Activated T-helper 9 cell treated with anti-CD3 and anti-CD28 coated beads, Interleukin-2, amount 50 U/mL, for 16 hours (primary cell): ENCODE measurements at places on chromosomes 13 and 19.
A peak's percentile ranks its signal among the peaks of the same experiment; 100 is the strongest.

- peak; percentile 65 for DNase-seq
These were observed 1.3 kb downstream of the HMG20B start for GRCh38 chr19:3573858-3574637.

DNA sequence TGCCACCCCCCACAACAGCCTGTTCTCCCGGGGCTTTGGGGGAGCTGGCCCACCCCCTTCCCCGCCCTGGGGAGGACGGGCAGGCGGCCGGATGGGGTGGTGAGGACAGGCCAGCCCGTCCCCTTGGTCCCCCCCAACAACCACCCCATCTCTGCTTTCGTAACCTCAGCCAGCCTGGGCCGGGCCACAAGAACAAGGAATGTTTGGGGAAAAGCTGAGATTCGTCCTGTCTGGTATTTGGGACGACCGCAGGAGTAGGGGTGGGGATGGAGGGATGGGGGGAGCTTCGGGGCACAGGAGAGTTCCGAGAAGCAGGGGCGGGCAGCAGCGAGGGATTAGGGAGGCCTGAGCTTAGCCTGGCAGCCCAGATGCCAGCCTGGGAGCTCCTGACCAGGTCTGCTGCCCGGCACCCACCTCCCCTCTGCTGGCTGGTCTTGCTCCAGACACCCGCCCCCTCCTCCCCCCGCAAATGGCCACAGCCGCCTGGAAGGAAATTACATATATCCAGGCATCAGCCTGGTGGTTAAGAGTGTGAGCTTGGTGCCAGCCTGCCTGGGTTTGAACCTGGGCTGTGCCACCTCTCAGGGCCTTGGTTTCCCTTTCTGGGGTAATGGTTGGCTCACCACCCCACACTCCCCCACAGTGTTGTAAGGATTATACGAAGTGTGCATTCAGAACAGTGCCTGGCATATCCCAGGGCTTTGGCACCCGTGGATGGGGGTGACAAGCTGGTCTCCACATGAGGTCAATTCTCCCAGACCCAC lies at the start of gene PODNL1:
TSS of gene PODNL1 (minus strand) at position 117 of the 764 bp plus-strand sequence. CDS start 236 bp downstream, outside the sequence.
- no peak for DNase-seq

- DNase-seq: no peak
These were observed 67.2 kb downstream of the MBD3L1 start for GRCh38 chr19:8899356-8899755.

GRCh38 chr13:32136061-32136460 lies 104.5 kb downstream of the FRY start:
- no peak for DNase-seq

DNA sequence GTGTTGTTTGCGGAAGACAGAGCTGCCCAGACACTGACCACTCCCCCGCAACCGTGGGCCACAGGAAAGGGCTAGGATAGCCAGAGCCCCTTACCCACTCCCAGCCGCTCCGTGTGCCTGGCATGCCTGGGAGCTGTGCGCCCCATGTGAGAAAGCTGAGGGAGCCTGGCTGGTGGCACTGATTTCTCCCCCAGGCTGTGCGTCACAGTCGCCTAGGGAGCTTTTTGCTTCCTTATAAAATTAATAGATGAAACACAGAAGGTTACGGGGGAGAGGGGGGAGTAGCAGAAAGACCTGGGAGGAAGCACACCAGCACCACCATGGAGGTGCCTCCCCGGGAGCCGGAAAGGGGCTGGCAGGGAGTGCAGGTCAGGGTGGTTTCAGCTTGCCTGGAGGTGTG lies 24.7 kb downstream of the DPF1 start:
- DNase-seq: no peak

GRCh38 chr13:110103534-110103933 lies 203.4 kb downstream of the COL4A1 start:
- no peak for DNase-seq

GRCh38 chr13:24868874-24869273 lies 104.9 kb downstream of the RNF17 start:
- DNase-seq: no peak

DNA sequence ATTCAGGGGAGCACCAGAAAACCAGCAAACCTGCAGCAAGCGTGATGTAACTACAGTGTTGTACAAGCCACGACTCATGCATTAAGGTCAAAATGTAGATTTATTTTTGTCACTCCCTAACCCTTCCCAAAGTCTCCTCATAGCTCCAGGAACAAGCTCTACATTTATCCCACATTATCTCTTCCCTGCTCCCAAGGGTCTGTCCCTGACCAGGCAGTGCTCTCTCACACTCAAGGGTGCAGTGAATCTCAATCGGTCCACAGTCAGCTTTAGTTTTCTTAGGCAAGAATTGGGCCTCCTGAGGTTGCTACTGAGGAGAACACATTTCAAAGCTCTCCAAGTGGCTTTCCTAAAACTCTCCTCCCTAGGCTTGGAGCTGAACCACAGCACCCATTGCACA lies 219.4 kb downstream of the NHLRC3 start:
- no peak for DNase-seq

GRCh38 chr13:33033986-33034385 lies 17.8 kb downstream of the KL start:
- no peak for DNase-seq

DNA sequence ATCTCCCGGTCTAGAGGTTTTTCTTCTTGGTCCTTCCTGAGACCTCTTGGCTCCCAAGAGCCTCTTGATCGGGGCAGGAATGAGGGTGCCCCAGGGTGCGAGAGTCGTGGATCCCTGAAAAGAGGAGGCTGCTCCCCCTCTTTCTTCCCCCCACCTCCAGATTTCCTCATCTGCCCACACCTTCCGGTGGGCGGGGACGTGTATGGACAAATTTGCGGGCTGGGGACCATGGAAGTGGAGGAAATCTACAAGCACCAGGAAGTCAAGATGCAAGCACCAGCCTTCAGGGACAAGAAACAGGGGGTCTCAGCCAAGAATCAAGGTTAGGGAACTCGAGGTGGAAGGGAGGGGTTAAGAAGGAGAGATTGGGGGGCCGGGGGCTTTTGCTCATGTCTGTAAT lies at the start of gene MCEMP1:
TSS of gene MCEMP1 (plus strand) at position 237 of the 400 bp plus-strand sequence. CDS start at position 268, 31 bp downstream.
- no peak for DNase-seq

DNA sequence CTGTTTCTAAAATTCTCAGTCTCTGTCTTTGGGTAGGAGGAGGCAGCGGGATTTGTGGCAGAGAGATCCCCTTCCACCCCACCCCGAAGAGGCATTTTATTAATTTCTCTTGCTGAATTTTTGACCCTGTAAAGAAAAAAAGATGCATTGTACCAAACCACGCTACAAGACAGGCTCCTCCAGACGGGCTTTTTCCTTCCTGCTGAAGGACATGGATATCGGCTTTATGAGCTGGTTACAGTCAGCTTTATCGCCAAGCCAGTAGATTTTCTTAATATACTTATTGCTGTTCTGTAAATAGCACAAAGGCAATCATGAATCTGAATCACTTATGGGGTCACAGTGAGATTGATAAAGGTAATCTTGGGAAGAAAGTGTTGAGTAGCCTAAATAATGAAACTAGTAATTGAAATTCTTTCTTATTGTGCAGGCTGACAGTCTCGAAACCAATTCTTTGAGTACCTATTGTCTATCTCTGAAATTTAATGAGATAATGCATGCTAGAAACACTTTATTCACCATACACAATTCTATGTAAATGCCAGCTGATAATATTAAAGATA lies 24.5 kb downstream of the MBNL2 start:
- DNase-seq: no peak

GRCh38 chr13:21694831-21695230 lies 24.0 kb downstream of the FGF9 start:
- DNase-seq: no peak
